ENCODE measurements at places on chromosomes 6 and 20.

GRCh38 chr20:50380697-50381040, 129.5 kb upstream of the PTPN1 start:
- DNase-seq: peak; percentile 38

DNA sequence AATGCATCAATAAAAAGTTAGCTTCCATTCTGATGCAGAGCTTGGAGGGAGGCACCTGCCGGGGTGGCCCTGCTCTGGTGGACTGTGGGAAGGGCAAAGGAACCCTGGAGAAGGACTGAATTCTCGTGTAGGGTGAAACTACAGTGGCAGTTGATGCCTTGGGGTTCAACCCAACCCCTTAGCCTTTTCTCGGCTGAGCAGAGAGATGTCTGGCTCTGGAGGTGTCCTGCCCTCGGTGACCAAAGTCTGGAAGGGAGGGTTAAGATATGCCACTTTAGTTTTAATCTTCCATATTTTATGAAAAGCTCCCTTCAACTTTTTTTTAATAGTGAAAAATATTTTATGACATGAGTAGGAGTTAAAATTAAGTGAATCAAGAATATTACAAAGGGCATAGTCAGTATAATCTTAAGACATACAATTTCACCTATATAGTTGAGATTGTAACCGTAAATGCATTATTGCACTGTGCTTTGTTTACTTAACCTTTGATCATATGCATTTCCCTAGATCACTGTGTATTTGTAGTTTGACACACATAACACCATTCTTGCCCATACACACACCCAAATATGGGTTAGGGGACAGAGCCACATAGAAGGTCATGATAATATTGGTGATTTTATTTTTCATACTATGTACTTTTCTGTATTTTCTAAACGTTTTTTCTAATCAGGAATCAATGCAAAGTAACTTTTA, 179.6 kb downstream of the MCHR2 start:
- DNase-seq: no peak

- DNase-seq: no peak
Observed at GRCh38 chr20:34515484-34516246, 557 bp upstream of the DYNLRB1 start.

- no peak for DNase-seq
Observed at GRCh38 chr20:50409495-50409894, 100.7 kb upstream of the PTPN1 start.

DNA sequence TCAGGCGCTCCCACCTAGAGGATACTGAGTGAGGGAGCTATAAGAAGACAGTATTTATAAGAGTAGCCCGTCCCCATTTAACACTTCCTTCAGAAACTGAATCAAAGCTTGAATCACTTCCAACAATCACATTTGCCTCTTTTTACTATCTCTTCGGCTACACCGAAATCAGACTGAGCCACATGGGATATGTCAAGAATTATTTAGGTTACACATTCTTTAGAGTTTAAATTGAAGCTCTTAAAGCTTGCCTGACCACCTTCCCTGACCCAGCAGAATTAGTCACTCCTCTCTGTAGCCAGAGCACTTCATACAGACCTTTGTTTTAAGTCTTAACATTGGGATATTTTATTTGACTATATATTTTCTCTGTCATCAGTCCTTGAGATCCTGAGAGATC, 163.7 kb downstream of the MAFB start:
- peak; percentile 68 for DNase-seq

GRCh38 chr20:697826-698225, 22.2 kb upstream of the SCRT2 start:
- no peak for DNase-seq

Data from A172 (cell line).